ENCODE measurements at places on chromosomes 7 and 10. TPM values are rescaled to one million over a fixed set of nuclear protein-coding genes. Genes with fewer than 3 reads are reported as not detected.

Gene PDCD4
- 125 TPM for total RNA-seq

Gene PDZD7
- 0.14 TPM for total RNA-seq

Gene VPS37D
- 0.45 TPM for total RNA-seq

Gene DNAJB12
- 25.2 TPM for total RNA-seq

Gene CFTR
- not detected for total RNA-seq

Gene SFXN4
- 63.4 TPM for total RNA-seq

Gene MRPL32
- total RNA-seq = 90.7 TPM

Gene WDFY4
- 1.2 TPM for total RNA-seq

Gene OR2A42
- total RNA-seq = not detected

Gene OPN4
- not detected for total RNA-seq

GRCh38 chr10:51215951-51216834 lies 141.9 kb downstream of the PRKG1 start:
- H3K4me1 ChIP-seq = no peaks in the 10 kb centered on the region
- no peak overlapping the region for H3K4me3 ChIP-seq
- no peaks in the 10 kb centered on the region for H3K27me3 ChIP-seq
- H3K27ac ChIP-seq = no peak overlapping the region

DNA sequence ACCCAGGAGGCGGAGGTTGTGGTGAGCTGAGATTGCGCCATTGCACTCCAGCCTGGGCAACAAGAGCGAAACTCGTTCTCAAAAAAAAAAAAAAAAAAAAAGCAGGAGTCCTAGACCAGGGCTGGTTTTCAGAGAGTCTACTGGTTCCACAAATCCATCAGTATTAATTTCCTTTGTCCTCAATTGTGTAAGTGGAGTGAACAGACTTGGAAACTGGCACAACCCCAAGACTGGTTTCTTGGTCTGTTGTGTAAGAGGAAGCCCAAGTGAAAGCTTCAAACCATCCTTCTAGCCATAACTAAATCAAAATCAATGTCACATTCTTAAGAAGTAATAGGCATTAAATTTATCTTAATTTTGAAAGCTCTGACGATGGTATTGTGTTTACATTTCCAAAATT lies 213.6 kb downstream of the DGKI start:
- H3K27me3 ChIP-seq = no peaks in the 10 kb centered on the region
- no peaks in the 10 kb centered on the region for H3K36me3 ChIP-seq
- DNase-seq = no peak
- no peak overlapping the region for H3K4me3 ChIP-seq
- no peaks in the 10 kb centered on the region for H3K4me1 ChIP-seq
- H3K27ac ChIP-seq = no peak overlapping the region

GRCh38 chr7:45680776-45681175 lies 106.6 kb downstream of the ADCY1 start:
- no peaks in the 10 kb centered on the region for H3K36me3 ChIP-seq
- no peaks in the 10 kb centered on the region for H3K4me1 ChIP-seq
- H3K27ac ChIP-seq = no peak overlapping the region
- H3K27me3 ChIP-seq = peaks cover 23% of the 10 kb centered on the region
- H3K4me3 ChIP-seq = no peak overlapping the region

- no peak for DNase-seq
- H3K27ac ChIP-seq = no peak overlapping the region
- peaks cover 22% of the 10 kb centered on the region for H3K4me1 ChIP-seq
- H3K4me3 ChIP-seq = no peak overlapping the region
- H3K36me3 ChIP-seq = peaks cover 3% of the 10 kb centered on the region
Observed at GRCh38 chr7:136179851-136180721, 202.9 kb upstream of the MTPN start.

GRCh38 chr7:21070571-21071090 lies 283.9 kb upstream of the SP8 start:
- no peaks in the 10 kb centered on the region for H3K4me1 ChIP-seq
- H3K27ac ChIP-seq = no peak overlapping the region
- no peak overlapping the region for H3K4me3 ChIP-seq
- no peaks in the 10 kb centered on the region for H3K36me3 ChIP-seq
- H3K27me3 ChIP-seq = peaks cover 4% of the 10 kb centered on the region

DNA sequence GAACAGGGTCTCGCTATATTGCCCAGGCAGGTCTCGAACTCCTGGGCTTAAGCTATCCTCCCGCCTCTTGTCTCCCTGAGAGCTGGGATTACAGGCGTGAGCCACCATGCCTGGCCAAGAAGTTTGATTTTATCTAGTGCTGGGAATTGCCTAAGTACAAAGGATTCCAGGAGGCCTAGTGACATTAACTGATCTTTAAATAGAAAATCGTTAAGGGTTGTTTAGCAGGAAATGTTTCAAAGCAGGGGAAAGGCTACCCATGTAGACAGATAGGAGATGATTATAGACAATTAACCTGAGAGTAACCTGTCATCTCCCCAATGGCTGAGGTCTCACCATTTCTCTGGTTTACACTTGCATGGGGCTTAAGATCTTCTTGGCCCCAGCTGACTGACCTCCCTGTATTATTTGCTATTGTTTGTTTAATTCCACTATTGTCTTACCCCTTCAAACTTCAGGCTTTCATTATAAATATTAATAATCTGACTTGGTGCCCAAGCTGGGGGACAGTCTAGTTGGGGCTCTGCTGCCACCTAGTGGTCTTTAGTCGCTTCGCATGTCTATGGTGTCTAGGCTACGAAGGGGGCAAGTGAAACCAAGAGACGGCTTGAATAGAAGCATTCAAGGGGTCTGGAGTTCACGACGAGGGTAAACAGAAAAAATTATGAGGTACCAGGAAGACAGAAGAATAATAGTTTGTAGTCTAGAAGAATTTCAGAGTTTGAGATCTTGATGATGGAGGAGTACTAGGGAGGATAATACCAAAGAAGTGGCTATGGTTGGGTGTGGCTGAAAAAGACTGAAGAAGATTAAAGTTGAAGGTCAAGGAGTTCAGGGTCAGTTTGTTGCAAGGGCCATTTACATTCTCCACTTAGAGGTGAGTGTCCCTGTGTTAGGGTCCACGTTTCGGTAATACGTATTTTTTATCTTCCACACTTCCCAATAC lies 40.4 kb upstream of the BPGM start:
- peaks cover 3% of the 10 kb centered on the region for H3K4me1 ChIP-seq
- H3K27me3 ChIP-seq = peaks cover 60% of the 10 kb centered on the region
- H3K36me3 ChIP-seq = no peaks in the 10 kb centered on the region
- peak overlapping the region; percentile 47 for H3K4me3 ChIP-seq
- H3K27ac ChIP-seq = no peak overlapping the region
- DNase-seq = peak; percentile 48

DNA sequence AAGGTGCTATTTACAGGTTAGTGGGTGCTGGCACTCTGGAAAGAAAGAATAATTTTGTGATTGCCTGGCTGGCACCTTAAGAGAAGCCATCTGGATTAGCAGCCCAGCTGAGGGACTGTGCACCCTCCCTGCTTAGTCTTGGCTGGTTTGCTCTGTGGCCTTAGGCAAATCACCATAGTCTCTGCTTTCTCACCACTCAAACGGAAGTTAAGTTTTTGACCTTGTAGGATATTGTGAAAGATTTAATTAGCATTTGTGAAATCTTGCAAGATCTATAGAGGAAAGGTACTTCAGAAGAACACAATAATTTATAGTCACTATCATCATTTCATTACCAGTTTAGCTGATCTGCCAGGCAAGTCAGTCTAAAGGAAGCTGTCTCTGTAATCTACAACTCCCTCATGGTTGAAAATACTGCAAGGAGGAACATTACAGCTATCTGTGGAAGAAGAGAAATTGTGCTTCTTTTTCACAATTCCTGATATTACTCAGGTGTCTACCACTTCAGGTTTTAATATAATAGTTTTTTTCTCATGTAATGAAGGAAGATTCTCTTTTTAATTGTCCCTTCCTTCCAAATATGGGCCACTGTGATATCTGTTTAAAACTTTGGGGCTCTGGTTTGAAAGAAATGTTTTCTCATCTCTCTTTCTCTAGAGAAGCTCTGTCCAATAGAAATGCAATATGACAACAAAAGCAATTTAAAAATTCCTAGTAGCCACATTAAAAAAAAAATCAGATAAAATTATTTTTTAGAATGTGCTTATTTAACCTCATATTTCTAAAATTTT lies 219.6 kb downstream of the PTEN start:
- no peak for DNase-seq
- no peaks in the 10 kb centered on the region for H3K4me1 ChIP-seq
- H3K27ac ChIP-seq = no peak overlapping the region
- H3K27me3 ChIP-seq = no peaks in the 10 kb centered on the region
- no peaks in the 10 kb centered on the region for H3K36me3 ChIP-seq

DNA sequence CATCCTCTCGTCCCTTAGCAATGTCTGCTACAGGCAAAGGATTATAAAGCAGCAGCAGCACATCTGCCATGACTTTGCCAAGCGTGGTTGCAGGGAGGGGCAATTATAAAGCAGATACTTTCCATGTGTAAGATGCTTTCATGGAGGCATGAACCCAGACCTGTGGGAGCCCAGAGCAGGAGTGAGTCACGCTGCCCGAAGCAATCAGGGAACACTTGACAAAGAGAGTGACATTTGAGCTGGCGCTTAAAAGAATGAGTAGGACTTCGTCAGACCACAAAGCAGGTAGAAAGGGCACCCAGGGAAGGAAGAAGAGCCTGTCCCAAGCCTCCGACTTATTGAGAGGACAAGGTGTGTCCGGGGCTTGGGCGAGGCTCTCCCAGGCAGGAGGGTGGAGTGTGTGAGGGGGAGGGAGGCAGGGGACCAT lies 147.2 kb downstream of the MYOF start:
- H3K4me1 ChIP-seq = no peaks in the 10 kb centered on the region
- no peak overlapping the region for H3K27ac ChIP-seq
- DNase-seq = no peak
- no peaks in the 10 kb centered on the region for H3K27me3 ChIP-seq

- no peak overlapping the region for H3K4me3 ChIP-seq
- H3K27me3 ChIP-seq = no peaks in the 10 kb centered on the region
- no peaks in the 10 kb centered on the region for H3K36me3 ChIP-seq
Observed at GRCh38 chr10:88253128-88253527, 330.0 kb downstream of the RNLS start.

- H3K36me3 ChIP-seq = peaks cover 2% of the 10 kb centered on the region
- H3K27me3 ChIP-seq = peaks cover 9% of the 10 kb centered on the region
- DNase-seq = no peak
Observed at GRCh38 chr10:78543031-78543748, 509.5 kb downstream of the RPS24 start.

DNA sequence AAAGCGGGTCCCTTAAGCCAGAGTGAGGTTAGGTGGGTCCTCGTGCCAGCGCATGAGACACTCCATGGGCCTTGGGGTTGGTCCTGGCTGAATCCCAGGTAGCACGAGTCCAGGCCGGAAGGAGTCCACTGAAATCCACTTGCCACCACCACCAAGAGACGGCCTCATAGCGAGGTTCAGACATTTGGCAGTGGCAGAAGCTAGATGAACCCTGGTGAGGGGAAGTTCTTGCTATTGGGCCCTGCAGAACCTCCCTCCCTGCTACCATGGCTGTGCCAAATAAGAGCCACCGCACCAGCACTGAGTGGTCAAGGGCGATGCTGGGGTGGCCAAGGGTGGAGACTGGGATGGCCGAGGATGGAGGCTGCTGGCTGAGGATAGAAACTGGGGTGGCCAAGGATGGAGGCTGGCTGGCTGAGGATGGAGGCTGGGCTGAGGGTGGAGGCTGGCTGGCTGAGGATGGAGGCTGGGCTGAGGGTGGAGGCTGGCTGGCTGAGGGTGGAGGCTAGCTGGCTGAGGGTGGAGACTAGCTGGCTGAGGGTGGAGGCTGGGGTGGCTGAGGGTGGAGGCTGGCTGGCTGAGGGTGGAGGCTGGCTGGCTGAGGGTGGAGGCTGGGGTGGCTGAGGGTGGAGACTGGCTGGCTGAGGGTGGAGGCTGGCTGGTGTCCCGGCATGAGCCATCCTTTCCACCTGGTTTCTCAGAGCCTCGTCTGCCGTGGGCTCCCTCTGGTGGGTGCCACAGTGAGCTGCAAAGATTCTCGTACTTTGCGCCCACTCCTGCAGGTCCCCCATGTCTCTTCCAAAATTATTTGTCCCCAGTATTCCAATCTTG lies 88.2 kb downstream of the ELFN1 start:
- H3K4me1 ChIP-seq = peaks cover 4% of the 10 kb centered on the region
- no peak overlapping the region for H3K27ac ChIP-seq
- no peaks in the 10 kb centered on the region for H3K36me3 ChIP-seq
- peak; percentile 40 for DNase-seq

GRCh38 chr10:80697926-80698325 lies 160.2 kb downstream of the SH2D4B start:
- DNase-seq = no peak
- peaks cover 3% of the 10 kb centered on the region for H3K27me3 ChIP-seq
- H3K4me3 ChIP-seq = no peak overlapping the region
- H3K4me1 ChIP-seq = no peaks in the 10 kb centered on the region
- H3K36me3 ChIP-seq = no peaks in the 10 kb centered on the region
- no peak overlapping the region for H3K27ac ChIP-seq

DNA sequence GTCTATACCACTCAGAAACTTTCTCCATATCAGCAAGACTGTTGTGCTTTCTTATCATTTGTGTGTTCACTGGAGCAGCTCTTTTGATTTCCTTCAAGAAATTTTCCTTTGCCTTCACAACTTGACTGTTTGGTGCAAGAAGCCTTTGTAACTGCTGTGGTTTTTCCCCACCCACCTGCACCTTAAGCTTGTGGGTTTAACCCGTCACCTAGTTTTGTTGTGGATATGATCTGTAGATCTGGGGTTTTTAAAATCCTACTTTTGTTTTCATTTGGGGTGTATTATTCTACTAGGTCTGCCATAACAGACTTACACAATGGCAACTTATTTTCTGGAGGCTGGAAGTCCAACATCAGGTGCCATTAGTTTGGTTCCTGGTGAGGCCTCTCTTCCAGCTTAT lies 30.5 kb upstream of the CHST3 start:
- DNase-seq = peak; percentile 72
- no peaks in the 10 kb centered on the region for H3K27me3 ChIP-seq
- H3K27ac ChIP-seq = peak overlapping the region; percentile 87
- peak overlapping the region; percentile 44 for H3K4me3 ChIP-seq
- peaks cover 13% of the 10 kb centered on the region for H3K36me3 ChIP-seq

- H3K27ac ChIP-seq = no peak overlapping the region
- H3K36me3 ChIP-seq = no peaks in the 10 kb centered on the region
- H3K4me3 ChIP-seq = no peak overlapping the region
- H3K4me1 ChIP-seq = peaks cover 3% of the 10 kb centered on the region
Observed at GRCh38 chr7:100387695-100388094, 14.4 kb downstream of the PILRA start.

GRCh38 chr10:112728997-112729396 lies 221.1 kb upstream of the TCF7L2 start:
- no peaks in the 10 kb centered on the region for H3K36me3 ChIP-seq
- H3K4me3 ChIP-seq = no peak overlapping the region
- H3K27me3 ChIP-seq = no peaks in the 10 kb centered on the region
- no peak overlapping the region for H3K27ac ChIP-seq
- no peaks in the 10 kb centered on the region for H3K4me1 ChIP-seq

- H3K4me3 ChIP-seq = no peak overlapping the region
- peaks cover 3% of the 10 kb centered on the region for H3K4me1 ChIP-seq
- no peak overlapping the region for H3K27ac ChIP-seq
- H3K36me3 ChIP-seq = no peaks in the 10 kb centered on the region
- DNase-seq = no peak
Observed at GRCh38 chr10:90960355-90960814, 39.5 kb upstream of the ANKRD1 start.

- H3K27ac ChIP-seq = no peak overlapping the region
- H3K4me3 ChIP-seq = no peak overlapping the region
- H3K4me1 ChIP-seq = peaks cover 3% of the 10 kb centered on the region
Observed at GRCh38 chr7:30436518-30436917, 42.1 kb downstream of the NOD1 start.

- no peak overlapping the region for H3K4me3 ChIP-seq
- no peak overlapping the region for H3K27ac ChIP-seq
- H3K36me3 ChIP-seq = no peaks in the 10 kb centered on the region
- H3K4me1 ChIP-seq = no peaks in the 10 kb centered on the region
- DNase-seq = no peak
Observed at GRCh38 chr10:24993237-24993958, 22.6 kb downstream of the ENKUR start.

GRCh38 chr7:149497467-149498261 lies at the start of gene ZNF746:
Gene ZNF746 (minus strand): TSS chr7:149497809. CDS start chr7:149497536, 273 bp downstream.
- peaks cover 11% of the 10 kb centered on the region for H3K27me3 ChIP-seq
- DNase-seq = peak; percentile 90
- H3K27ac ChIP-seq = peak within 1 kb of the TSS; percentile 92
- peaks cover 30% of the 10 kb centered on the region for H3K4me1 ChIP-seq

Measured in activated naive CD8-positive, alpha-beta T cell treated with anti-CD3 and anti-CD28 coated beads for 36 hours (primary cell).